Activated CD8-positive, alpha-beta T cell treated with anti-CD3 and anti-CD28 coated beads, Interleukin-2, amount 10 ng/mL, durations not matched to agents 7 days and 5 days (primary cell): ENCODE measurements at places on chromosomes 4 and X.

GRCh38 chr4:101191302-101192098 is 155.8 kb downstream of the PPP3CA start:
- no peak for DNase-seq

- DNase-seq, result no peak
Measured at GRCh38 chr4:53863736-53864365, 200.6 kb downstream of the CHIC2 start.

DNA sequence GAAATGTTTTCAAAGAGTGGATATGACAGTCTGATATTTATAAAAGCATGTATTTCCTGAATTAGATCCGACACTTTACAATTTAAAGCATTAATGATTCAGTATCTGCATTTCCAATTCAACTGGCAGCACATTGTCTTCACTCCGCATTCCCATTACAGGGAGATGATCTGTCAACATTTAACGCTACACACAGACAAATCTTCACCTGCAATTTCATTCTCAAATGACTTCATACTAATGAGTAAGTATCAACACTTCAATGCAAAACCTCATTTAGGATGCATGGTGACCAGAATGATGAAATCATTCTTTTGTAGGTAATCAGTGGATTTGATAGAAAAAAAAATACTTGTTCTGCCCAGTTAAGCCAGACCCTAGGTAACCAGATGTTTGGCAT is 749.6 kb downstream of the CENPC start:
- DNase-seq, result no peak

GRCh38 chr4:160716551-160716950 is 1447.2 kb downstream of the FSTL5 start:
- DNase-seq, result no peak

GRCh38 chrX:30864383-30864785 is 24.7 kb downstream of the TAB3 start:
- DNase-seq, result no peak

DNA sequence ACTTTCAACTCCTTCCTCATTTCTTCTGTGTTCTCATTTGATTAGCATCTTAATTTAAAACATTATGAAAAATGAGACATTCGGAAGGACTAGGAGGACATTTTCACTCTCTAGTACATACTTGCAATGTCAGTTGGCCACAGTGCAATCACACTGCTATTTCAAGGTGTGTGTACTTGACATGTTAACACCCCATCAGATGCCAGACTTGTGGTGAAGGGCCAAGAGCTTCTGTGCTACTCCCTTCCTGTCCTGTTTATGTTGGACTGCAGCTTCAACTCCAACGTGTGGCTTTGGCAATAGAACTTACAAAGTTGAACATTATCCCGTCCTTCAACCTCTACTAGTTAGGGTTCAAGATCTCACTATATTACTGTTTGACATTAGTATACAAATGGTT is 221.0 kb downstream of the PALLD start:
- no peak for DNase-seq

GRCh38 chr4:22391551-22391950 is 124.3 kb downstream of the ADGRA3 start:
- no peak for DNase-seq

DNA sequence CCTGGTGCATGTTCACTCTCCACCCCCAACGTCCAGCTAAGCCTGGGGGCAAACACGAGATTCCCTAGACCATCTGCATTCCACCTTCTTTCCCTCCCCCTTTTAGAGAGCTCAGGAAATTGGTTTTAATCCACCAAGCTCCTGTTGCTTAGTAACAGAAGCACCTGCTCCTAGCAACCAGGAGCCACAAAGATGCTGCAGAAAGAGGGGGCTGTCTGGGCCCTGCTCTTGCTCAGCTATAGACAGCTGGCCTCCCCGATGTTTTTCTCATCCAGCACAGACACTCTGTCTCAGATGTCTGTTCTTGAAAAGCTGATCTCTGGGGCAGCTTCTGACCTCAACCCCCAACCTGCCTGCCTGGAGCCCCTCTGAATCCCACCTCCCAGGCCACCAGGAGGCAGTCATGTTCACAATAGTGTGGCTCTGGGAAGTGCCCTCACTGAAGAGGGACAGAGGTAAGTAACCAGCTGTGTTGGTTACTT is 71.5 kb downstream of the SLC16A2 start:
- peak; percentile 19 for DNase-seq

DNA sequence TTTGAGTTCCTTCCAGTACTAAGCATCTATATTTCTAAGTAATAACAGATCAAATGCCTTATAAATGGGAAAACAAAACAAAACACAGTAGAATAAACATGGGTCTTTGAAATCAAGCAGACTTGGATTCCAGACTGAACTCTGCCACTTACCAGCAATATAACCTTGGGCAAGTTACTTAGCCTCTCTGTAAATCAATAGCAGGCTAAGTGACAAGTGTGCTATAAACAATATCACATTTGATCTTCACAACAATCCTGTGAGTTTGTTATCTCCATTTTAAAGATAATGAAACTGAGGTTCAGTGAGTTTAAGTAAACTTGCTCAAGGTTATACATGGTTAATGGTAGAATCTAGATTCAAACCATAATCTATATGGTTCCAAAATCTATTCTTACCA is 165.8 kb downstream of the GPC3 start:
- DNase-seq, result no peak

GRCh38 chr4:2104556-2105345 is 45.6 kb downstream of the NAT8L start:
- no peak for DNase-seq

GRCh38 chr4:182913621-182914020 is 3.6 kb downstream of the DCTD start:
- DNase-seq, result no peak

DNA sequence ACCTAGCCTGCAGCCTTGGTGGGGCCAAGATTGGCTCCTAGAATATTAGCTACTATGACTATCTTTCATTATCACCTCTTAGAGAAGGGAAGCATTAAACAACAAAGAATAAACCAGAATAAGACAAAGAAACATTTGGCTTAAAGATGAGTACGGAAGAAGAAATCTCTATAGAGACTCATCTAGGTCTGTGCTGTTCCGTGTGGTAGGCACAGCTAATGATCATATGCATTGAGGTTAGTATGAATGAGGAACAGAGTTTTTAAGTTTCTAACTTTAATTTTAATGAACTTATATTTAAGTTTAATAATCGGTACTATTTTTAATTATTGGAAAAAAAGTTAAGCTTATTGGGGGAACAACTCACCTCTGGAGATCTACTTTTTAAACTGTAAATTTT is 24.6 kb downstream of the ARHGAP24 start:
- no peak for DNase-seq

- no peak for DNase-seq
Measured at GRCh38 chrX:2391869-2392606, 108.7 kb downstream of the DHRSX start.

DNA sequence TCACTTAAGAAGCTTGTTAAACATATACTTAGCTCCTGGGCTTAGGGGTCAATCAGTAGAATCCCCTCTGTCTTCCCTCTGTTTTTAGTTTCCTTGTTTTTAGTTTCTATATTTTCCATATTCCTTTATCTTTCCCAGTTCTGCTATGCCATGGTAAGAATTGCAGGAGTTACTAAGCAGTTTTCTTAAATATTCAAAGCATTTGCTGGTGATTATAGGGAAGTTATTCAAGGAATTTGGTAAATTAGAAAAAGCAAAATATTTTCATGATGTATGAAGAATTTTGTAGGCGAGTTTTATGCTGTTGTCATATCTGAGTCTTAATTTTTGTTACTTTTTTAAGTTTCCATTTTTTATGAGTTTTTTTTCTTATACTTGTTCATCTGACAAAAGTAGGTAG is 91.6 kb upstream of the NUDT6 start:
- no peak for DNase-seq

DNA sequence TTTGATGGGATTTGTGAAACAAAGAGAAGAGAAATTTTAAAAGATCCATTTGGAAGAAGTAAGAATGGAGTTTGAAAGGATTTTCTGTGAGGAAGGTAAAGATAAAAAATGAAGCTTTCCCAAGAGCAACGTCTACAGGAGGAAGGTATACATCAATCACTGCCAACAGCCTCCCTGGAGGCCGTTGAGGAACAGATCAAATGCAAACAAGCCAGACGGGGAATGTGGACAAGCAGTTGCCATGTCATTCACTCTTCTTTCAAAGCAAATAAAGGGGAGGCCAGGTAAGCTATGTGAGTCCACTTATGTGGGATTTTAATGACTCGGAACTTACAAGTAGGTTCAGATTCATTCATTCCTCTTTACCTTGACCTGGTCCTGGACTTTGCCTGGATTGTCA is 1020.5 kb upstream of the AGA start:
- no peak for DNase-seq

DNA sequence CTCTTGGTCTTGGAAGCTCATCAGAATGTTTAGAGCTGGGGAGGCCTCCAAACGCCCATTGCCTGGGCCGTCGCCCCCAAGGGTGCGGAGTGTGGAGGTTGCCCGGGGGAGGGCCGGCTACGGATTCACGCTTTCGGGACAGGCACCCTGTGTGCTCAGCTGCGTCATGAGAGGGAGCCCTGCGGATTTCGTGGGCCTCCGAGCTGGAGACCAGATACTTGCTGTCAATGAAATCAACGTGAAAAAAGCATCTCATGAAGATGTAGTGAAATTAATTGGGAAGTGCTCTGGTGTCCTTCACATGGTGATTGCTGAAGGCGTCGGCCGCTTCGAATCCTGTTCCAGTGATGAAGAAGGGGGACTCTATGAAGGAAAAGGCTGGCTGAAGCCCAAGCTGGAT is 23.3 kb downstream of the RGS12 start:
- no peak for DNase-seq

DNA sequence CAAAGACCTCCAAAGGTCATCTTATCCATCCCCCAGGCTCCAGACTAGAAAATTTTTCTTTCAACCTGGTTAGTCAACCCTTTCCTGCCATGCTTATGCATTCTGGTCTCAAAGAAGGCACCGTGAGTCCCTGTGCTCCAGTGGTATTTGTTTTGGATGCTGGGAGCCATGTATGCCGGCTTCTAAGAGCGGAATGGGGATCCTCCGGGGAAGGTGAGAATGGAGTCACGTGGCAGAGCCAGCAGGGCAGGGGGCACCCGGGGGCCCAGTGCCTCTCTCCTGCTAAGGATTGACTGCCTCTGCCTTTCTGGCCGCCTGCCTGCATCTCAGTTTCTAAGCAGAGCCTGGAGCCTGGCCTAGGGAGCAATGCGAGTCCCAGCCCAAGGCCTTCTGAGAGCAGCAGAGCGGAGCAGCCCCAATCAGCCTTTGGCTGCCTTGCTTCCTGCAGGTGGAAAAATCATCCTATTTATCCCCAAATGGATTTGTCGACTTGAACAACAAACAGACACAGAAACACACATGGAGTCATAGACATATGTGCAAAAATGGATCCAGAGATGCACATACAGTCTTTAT is 141.0 kb downstream of the PJA1 start:
- DNase-seq, result no peak

DNA sequence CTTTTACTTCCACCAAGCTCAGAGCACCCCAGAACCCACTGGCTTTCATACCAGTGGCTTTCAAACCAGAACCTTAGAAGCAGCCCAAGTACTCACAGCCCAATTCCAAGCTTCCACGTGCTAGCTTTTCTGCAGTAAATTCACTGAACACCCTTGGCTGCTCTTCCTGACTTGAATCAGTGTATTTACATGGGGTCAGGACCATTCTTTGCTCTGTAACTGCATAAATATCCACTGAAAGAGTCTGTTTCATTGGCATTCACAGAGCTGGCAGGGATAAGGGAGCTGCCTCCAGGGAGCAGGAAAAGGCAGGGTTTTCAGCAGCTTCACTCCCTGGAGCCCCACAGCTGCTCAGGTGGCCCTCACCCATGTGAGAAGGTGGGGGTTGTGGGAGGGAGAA is 43.8 kb downstream of the RAI2 start:
- no peak for DNase-seq

DNA sequence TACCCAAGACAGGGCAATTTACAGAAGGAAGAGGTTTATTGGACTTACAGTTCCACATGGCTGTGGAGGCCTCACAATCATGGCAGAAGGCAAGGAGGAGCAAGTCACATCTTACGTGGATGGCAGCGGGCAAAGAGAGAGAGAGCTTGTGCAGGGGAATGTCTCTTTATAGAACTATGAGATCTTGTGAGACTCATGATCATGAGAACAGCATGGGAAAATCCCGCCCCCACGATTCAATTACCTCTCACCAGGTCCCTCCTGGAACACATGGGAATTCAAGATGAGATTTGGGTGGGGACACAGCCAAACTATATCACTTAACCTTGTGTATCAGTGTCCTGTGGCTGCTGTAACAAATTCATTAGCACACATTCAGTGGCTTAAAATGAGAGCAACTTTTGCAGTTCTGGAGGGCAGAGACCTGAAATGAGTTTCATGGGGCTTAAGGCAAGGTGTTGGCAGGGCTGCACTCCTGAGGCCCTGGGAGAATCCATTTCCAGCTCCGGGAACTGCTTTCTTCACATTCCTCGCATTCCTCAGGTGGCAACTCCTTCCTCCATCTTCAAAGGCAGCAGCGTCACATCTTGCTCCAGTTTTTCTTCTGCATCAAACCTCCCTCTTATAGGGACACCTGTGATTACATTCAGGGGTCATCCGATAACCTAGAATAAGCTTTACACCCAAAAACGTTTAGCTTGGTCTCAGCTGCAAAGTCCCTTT is 22.3 kb upstream of the NSG1 start:
- DNase-seq, result no peak

DNA sequence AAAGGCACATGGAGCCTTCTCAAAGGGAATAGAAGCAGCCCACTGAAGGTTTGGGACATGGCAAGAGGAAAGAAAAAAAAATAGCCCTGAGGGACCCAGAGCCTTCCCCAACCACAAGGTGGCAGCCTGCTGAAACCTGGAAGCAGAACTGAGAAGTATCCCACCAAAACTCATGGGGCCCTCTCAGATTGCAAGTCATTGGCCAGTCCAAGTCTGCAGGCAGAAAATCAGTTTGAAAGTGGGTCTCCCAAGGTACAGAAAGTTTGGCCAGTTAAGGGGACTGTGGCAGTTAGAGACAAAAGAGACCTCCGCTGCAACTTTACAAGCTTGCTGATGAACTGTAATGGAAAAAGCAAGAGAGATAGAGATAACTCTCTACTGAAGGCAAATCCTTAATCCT is 155.8 kb downstream of the ANTXR2 start:
- DNase-seq, result peak; percentile 68

DNA sequence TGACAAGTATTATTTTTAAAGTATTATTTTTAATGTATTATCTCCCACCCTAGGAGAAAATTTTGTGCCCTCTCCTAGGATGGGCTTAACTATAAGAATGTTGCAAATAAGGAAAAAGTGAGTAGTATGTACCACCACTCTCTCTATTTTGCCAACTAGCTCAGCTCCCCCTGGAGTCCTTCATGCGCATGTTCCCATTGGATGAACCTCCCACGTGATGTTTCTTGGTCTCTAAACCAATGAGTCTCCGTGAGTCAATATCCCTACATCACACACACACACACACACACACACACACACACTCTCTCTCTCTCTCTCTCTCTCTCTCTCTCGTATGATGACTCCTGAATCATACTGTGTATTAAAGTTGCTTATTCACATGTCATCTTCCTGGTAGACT is 129.7 kb upstream of the ZFP42 start:
- no peak for DNase-seq
